Stimulated activated naive CD8-positive, alpha-beta T cell treated with anti-CD3 and anti-CD28 coated beads, Interleukin-15, Interleukin-2, amounts not matched to agents 100 U/mL and 50 U/mL, for 24 hours (primary cell): ENCODE measurements at places on chromosomes 6 and 20.

GRCh38 chr20:44750081-44750805 is 4.6 kb downstream of the KCNK15 start:
- peak; percentile 17 for DNase-seq

DNA sequence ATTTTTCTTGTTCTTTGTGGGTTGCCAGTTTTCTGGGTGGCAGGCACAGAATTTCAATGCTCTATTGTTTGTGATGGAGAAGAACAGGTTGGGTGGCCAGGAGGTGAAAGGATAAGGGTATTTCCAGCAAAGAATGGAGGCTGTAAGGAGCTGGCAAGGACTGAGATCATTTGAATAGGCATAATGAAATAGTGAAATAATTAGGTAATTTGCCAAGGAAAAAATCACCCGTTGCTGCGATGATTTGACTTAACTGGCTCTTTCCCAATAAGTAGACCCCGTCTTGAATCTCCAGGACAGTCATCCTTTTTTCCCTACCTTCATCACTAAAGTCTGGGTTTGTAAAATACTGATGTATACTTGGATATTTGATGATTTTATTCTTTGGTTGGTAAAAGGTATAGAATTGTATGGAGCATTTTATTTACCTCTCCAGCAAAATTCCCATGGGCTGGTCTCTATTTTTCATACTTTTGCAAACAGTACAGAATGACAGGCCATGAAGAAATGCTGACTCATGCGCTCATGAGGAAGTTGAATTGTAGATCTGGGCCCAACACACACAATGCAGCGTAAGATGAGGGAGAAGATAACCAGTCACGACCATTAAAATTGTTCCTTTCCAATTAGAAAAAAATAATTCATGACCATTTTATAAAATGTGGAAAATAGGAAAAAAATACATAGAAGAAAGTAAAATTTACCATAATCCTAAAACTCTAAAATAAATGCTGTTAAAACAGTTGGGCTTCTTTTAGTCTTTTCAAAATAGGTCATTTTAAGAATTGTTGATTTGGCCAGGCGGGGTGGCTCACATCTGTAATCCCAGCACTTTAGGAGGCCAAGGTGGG is 2.4 kb upstream of the GCNT2 start:
- DNase-seq: no peak

DNA sequence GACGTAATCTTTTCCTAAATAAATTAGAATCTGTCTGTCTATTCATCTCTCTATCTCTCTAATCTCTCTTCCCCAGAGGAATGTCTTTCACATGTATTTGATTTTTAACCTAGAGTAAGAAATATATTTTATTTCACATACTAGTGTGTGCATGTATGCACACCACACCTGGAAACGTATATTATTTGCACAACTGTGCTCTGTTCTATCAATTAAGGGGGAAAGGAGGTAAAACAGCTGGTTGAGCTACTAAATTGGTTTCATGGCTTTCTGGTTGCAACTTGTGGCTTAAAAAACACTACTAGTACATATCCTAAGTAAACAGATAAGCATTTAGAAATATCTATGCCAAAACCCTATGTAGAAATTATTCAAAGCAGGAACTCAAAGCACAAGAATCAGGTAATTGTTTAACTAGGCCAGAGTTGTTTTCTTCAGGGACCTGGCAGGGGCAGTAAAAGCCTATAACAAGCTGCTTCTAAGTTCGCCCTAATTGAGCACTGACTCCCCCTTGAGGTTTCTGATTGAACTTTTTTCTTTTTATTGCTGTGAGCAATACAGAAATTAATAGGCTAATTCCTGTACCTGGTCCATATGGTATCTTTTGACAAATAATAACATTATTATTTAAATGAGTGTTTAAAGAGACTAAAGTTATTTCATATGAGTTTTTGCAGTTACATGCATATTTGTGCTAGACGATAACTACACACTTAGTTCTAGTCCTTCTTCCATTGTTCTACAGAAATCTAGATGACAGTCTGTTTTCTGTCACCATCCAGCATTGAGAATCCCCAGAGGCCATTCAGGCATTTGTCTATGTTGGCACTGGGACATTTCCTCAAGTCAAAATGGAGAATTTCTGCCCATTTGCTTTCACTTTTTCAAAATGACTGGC is 88.6 kb downstream of the MCHR2 start:
- DNase-seq: no peak

- no peak for DNase-seq
These were observed 730.7 kb downstream of the RFPL4B start for GRCh38 chr6:113077794-113078193.

- DNase-seq: no peak
These were observed 93.3 kb downstream of the CAP2 start for GRCh38 chr6:17486680-17487079.

DNA sequence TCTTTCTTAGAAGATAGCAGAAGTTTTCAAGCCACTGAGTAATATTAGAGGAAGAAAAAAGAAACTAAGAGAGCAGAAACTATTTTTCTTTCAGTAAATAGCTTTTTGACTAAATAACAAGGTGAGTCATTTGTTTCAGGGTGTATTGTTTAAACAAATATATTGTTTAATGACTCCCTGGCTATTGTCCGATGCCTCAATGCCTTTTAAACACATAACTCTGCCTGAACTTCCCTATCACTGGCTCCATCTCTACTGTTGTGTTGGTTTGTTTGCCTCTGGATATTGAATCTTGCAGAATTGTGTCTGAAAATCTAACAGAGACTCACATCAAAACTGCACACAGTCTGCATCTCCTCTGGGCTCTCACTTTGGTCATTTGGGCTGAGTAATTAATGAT is 19.6 kb upstream of the CLIC5 start:
- no peak for DNase-seq

GRCh38 chr6:88179692-88180091 is 13.5 kb upstream of the CNR1 start:
- DNase-seq: no peak

GRCh38 chr6:24825130-24825630 is 26.5 kb upstream of the ARMH2 start:
- DNase-seq: no peak

GRCh38 chr6:119821380-119821779 is 471.8 kb upstream of the MAN1A1 start:
- no peak for DNase-seq

- no peak for DNase-seq
These were observed 90.2 kb downstream of the PHACTR1 start for GRCh38 chr6:12806796-12807195.

DNA sequence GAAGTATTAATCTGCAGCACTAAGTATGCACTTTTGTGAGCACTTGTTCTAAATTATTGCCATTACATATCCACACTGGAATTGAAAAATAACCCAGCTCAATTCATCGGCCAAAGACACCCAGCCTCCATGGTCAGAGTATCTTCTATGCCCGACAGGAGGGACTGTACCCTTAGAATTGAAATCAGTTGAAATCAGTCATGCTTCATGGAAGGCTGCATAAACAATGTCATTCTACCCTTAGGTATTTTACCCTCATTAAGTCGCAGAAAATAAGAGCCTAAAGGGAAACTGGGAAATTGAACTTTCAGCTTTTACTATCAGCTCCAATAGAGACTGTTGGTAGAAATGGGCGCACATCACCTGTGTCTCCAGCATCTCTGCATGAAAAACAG is 2.9 kb upstream of the RAMACL start:
- no peak for DNase-seq
